ENCODE measurements at places on chromosomes 5 and 9.

DNA sequence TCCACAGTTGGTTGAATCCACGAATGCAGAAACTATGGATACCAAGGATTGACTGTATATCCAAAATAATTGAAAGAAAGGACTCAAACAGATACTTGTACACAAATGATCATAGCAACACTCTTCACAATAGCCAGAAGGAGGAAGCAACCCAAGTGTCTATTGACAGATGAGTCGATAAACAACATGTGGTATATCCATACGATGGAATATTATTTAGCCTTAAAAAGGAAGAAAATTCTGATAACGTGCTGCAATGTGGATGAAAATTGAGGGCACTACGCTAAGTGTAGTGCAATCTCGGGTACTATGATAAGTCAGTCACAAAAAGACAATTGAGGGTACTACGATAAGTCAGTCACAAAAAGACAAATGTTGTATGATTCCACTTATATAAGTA, 83.6 kb upstream of the CPEB4 start:
- DNase-seq, result no peak

DNA sequence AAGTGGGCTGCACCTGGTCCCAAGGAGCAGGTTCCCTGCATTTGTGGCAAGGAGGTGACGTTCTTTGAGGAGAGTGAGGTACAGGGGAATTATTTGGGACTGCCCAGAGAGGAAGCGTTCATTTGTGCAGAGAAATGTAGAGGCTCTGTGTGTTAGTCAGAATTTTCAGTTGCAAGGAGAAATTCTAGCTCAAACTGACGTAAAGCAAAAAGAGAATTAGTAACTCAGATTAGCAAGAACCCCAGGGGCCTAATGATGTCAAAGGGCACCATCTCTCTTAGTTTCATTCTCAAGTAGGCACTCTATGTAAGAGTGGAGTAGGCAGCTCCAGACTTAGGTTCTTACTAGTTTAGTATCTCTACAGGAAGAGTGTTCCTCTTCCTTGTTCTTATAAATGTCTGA, 2.4 kb upstream of the TXN start:
- DNase-seq, result no peak

DNA sequence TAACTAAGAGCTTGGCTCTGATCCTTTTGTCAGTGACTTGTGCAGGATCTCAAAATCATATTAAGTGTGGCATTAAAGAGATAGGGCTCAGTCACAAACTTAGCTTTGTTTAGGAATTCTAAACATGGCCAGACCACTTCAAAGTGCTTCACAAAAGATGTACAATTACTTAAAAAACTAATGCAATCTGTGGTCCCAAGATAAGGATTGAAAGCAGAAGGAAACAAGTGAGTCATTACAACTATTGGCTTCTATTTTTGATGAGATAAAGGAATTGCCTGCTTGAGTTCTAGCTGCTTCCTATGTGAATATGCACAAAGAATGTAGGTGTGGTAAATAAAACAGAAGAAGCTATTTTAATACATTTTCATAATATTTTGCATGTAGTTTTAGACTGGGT, 44.9 kb upstream of the SLC12A2 start:
- DNase-seq, result peak; percentile 32

DNA sequence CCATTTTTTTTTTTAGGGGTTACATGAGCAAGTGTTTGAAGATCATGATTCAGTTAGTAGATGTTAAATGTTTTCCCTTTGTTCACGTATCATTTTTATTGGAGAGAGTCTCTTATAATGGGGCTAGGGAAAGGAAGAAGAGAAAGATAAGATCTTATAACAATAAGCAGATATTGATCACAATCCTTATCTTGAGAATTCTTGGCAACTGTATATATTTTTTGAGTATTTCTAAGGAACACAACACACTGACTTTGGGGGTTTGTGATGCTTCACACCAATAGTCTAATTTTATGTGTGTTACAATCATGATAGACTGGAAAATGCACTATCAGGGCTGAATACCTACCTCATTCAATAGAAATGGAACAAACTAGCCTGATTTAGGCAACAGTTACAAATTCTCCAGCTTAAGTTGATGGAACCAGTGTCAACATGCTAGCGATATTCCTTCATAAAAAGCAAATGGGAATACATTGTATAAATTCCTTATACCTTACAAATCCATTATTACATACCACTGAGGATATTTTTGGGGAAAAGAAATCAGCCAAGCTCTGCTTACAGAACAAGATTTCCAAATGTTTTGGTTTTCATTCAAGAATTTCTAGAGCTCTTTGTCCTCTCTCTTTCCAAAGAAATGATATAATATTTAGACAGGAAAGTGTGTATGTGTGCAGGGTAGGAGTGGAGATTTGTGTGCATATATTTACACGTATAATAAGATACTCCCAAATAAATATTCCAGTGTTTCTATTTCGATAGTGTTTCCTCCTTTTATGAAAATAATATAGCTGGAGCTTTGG, 41.5 kb downstream of the SVEP1 start:
- peak; percentile 52 for DNase-seq

GRCh38 chr5:133321833-133322420, 270.1 kb downstream of the HSPA4 start:
- DNase-seq, result no peak
